Colonic mucosa (tissue), 4 donors: ENCODE measurements at places on chromosomes 1 and 21. TPM values are rescaled to one million over a fixed set of nuclear protein-coding genes. Genes with fewer than 3 reads are reported as not detected.

DNA sequence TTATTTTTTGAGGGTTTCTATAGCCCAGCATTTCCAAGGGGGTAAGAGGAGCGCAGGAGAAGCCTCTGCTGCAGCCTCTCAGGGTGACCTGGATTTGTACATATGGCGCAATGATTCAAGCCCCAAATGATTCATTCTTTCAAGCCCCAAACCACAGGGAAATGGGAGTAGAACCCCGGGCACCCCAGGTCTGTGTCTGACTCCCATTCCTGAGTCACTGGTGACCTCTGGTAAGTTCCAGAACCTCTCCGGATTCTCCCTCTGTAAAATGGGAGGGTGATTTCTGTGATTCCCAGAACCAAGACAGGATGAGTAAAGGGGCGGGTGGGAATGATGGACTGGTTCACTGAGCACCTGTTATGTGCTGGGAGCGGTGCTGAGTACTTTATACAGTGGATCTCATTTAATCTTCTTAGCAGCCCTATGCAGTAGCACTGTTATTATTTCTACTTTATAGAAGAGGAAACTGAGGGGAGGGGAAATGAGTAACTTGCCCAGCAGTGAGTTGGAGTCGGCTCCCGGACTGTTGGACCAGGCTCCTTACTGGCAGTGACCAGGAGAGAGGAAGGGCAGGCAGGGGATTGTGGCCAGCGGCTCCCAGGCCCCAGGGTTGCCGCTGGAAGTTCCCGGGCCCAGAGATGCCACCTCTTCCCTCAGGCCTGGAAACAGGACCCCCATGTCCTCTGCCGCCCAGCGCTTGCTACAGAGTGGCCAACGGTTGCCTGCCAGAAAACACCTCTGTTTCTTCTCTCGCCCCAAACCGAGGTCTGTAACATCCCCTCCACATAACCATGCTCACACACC, 20.3 kb upstream of the SLC26A9 start:
- no peak for DNase-seq

DNA sequence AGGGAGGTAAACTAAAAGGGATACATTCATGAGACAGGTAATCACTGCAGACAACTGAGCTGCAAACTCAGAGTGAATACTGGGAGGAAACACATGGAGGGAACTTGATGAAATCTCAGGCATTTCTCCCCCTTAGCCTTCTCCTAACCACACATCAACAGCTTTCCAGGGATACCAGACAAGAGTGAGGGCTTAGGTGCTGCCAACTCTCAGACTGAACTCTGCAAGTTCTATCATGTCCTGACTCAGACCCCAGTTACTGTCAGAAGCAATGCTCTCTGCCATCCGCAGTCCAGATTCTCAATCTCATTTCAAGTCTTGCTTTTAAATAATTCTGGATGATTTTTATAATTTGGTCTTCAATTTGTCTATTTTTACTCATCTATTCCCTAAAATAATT, 267.3 kb downstream of the LTN1 start:
- DNase-seq = no peak

DNA sequence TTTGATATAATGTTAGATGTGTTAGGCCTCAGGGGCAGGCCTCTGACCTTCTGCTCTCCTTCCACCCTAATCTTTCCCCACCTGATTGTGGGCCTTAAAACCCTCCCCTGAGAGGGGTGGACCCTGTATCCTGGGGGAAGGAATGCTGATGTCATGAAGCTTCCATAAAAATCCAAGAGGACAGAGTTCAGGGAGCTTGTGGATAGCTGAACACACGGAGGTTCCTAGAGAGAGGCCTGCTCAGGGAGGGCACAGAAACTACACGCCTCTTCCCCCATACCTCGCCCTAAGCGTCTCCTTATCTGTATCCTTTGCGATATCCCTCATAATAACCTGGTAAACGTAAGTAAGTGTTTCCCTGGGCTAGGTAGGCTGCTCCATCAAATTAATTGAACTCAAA, 4.3 kb downstream of the MFN2 start:
- DNase-seq = peak; percentile 24

The INSRR gene
- total RNA-seq = not detected

The S100A9 gene
- 16.3 TPM for total RNA-seq

The DMRTB1 gene
- not detected for total RNA-seq

DNA sequence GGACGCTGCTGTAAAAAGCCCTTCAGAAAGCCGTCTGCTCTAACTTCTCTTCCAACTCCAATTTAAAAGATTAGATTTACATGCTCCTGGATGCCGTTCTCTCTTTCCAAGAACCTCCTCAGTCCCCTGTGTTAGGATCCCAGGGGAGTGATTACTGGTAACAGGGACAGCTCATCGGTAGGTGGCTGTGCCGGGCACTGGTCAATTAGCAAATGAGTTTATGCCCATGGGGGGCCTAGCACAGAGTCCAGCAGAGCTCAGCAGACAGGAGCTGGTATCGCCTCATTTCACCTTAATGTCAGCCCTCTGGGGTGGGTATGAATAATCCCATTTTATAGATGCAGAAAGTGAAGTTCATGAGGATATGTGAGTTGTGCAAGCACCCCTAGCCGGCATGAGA, 191.9 kb downstream of the GRIK3 start:
- DNase-seq = no peak

- DNase-seq = no peak
Measured at GRCh38 chr1:33599516-33600115, 127.2 kb downstream of the ZSCAN20 start.

DNA sequence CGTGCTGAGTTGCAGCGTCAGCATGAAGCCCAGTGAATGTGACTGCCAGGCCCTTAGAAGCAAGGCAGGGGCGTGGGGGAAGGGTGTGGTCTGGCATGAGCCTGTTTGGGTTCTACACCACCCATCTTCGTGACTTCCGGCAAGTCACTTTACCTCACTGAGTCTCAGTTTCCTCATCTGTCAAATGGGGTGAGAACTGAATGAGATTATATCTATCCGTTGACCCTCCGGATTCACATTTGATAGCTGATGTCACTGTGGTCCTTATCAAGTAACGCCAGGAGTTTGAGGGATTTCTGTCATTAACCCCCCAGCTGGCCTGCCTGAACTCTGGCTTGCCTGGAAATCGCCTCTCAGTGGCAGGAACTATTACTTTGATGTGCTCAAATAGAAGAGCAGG, 15.6 kb downstream of the MRPL37 start:
- no peak for DNase-seq
